Stimulated activated CD8-positive, alpha-beta memory T cell treated with anti-CD3 and anti-CD28 coated beads, Interleukin-7, amount 100 ng/mL, for 1 hour (primary cell): ENCODE measurements at places on chromosomes 4 and X.

- DNase-seq, result no peak
Measured at GRCh38 chrX:51893931-51894696, 691 bp downstream of the MAGED1 start.

DNA sequence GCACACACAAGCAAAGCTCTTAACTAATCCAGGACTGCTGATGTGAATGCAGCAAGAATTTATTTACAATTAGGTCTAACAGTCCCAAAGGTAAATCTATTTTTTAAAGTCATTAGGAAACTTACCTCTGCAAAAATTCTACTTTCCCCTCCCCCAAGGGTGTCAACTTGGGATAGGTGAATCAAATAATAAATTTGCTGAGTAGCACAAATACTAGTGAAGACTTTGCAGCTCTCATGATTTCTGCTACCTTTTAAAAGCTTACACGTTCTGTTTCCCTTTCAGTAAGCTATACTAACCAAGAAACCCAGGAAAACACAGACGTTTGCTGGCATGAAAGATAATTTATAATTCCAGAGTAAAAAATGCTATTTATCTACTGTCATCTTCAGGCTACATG lies 296.6 kb upstream of the SLC7A11 start:
- DNase-seq, result no peak

GRCh38 chrX:14193547-14193946 lies 163.9 kb upstream of the GEMIN8 start:
- no peak for DNase-seq

DNA sequence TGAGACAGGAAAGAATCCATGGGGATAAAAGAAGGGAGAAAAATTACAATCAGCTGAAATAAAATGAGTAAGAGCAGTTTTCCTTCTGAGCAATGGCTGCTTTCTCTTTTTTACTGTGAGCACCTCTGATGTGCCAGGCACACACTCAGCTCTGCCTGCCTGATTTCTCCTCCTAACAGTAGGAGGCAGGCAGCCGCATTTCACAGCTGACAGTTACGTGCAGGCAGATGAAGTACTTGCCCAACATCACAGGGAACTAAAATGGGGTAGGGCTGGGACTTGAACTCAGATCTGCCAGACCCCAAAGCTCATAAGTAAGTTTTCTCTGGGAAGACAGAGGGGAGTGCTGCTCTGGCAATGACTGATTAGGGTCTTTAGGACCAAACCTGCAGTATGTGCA lies 54.6 kb downstream of the C4orf50 start:
- DNase-seq, result no peak

- DNase-seq, result no peak
Measured at GRCh38 chrX:89034679-89035078, 287.7 kb downstream of the CPXCR1 start.

GRCh38 chr4:7399440-7400234 lies 35.1 kb downstream of the PSAPL1 start:
- no peak for DNase-seq

GRCh38 chr4:7393601-7394575 lies 40.8 kb downstream of the PSAPL1 start:
- no peak for DNase-seq

DNA sequence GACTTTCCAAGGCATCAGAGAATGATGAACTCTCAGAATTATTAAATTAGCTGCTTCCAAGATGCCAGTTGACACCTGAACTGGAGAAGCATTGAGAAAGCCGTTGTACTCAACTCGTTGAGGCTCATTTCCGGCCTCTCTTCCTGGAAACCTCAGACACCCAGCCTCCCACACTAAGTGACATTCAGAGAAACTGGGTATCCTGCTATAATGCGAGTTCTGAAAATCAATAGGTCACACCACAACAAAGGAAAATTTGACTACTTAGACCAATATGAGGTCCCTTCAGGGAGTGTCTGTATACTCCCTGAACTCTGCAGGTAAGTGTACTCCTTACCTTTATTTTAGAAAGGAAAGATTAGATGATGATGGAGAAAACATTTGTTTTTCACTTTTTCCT lies 51.2 kb downstream of the ENPEP start:
- no peak for DNase-seq

GRCh38 chr4:1395941-1396805 lies 10.1 kb downstream of the NKX1-1 start:
- DNase-seq, result no peak

DNA sequence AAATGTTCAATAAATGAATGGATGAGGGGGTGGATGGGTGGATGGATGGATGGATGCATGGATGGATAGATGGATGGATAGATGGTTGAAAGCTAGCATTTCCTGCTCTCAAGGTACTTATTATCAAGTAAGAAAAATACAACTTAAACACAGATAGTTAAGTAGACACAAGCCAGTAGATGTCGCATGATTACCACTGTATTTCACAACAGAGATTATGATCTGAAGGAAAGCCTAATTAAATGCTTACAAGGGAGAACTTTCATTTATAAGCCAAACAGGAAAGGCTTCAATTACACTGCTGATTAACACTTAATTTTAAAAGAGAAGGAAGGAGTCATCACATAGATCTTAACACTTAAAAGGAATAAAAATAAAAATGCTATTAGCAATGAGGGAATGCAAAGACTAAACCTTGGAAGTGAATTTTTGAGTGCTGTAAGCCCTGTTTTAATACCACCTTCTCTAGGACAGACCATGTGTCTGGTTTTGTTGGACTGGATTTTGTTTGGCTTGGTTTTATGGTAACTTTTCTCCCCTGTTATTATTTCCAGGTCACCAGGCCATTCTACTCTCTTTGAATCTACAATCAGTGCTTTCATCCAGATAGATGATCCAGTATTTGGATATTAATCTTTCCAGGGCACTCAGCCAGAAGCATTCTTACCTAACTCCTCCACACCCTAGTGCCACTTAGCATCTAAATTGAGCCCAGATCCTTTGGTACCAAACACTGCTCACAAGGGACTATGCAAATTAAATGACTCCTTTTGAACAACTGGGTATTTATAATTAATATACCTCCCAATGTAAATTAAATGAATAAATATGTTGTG lies 75.5 kb upstream of the SLC39A8 start:
- no peak for DNase-seq

DNA sequence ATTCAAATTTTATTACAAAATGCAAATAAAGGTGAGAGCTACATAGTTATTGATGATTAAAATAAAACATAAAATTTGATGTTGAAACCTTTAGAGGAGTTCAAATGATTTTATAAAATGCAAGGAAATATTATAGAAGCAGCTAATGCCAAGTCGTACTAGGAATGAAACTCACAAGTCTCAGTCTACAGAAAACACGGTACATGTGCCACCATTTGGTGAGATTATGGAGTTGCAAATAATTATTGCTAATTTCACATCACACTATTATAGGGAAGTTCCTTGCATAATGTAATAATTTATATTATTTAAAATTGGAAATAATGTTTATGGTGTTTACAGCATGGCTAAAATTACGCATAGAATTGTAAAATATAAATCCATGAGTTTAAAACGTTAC lies 1601.7 kb upstream of the TENM3 start:
- DNase-seq, result no peak

- DNase-seq, result no peak
Measured at GRCh38 chr4:174119051-174119450, 164.4 kb downstream of the FBXO8 start.

DNA sequence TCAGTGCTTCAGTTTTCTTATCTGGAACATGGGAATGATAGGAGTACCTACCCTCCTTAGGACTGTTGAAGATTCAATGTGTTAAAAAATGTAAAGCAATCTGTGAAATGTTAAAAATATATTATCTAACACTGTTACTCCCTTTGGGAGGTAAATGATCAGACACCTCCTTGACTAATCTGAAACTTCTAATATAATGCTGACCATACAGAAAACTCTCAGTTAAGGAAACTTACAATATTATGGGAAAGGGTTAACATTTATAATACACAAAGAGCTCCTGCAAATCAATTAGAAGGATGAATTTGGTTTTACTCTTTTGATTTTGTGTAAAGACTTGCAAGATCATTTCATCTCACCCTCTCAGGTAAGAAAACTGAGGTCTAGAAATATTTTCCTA lies 1.6 kb upstream of the PFKFB1 start:
- DNase-seq, result no peak

- DNase-seq, result no peak
Measured at GRCh38 chr4:114997576-114998247, 115.7 kb downstream of the NDST4 start.

- no peak for DNase-seq
Measured at GRCh38 chr4:74311696-74312313, 3.5 kb downstream of the EPGN start.

DNA sequence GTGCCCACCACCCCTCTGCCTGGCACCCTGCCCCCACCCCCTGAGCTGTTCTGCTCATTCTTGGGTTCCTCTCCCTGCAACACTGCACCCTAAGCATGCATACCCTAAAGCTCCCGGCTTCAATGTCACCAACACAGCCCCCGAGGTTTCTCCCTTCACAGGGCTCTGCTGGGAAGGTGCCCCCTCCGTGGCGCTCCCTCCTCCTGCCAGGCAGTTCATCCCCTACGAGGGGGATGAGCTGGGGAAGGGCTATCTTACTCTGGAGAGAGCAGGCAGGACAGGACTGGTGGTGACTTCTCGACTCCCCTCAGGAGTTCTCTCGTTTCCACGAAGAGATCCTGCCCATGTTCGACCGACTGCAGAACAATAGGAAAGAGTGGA lies 6.5 kb downstream of the ATP5ME start:
- no peak for DNase-seq

GRCh38 chr4:74531963-74532794 lies 87.2 kb downstream of the AREG start:
- no peak for DNase-seq

DNA sequence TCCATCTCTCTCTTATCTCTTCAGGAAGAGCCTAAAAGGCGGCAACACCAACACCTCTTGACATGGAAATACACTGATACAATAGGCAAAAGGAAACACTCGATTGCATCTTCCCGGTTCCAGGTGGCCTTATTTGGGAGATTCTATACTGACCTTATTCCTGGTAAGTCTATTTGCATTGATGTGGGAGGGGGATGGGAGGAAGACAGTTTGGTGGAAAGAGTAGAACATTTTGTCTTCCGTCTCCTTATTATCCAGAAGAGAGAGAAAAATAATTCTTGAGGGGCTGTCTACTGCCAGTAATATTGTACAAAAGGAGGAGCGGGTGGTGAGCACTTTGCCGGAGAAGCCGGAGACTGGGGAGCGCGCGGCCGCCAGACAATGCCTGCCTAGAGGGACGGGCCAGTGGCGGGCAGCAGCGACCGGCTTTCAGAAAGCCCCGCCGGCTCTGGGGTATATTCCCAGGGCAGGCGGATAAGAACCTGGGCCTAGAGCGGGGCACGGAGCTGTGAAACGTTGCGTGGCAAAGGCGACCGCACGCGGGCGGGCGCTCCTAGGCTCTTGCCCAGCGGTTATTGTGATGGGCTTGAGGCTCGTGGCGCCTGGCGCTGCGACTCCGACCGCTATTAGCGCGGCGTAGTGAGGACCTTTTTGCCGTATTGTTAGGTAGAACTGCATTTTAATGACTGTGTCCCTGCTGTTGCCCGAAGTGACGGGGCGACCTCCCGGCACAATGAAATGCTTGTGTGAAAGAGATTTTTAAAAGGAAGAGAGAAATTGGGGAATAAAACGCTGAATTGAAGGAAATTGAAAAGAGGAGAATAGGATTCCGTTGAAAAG lies 518 bp downstream of the PRDM8 start:
- DNase-seq, result no peak

GRCh38 chrX:10208953-10209352 lies 52.2 kb downstream of the CLCN4 start:
- no peak for DNase-seq

GRCh38 chr4:106370214-106370613 lies 1.6 kb upstream of the GIMD1 start:
- DNase-seq, result no peak

DNA sequence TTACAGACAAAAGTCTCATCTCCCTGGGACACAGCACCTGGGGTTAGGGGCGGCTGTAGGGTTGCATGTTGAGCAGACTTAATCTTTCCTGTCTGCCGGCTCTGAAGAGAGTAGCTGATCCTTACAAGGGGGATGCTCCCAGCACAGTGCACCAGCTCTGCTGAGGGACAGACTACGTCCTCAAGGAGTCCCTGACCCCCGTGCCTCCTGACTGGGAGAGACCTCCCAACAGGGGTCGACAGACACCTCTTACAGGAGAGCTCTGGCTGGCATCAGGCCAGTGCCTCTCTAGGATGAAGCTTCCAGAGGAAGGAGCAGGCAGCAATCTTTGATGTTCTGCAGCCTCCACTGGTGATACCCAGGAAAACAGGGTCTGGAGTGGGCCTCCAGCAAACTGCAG lies 506.0 kb upstream of the FMR1 start:
- DNase-seq, result no peak

- no peak for DNase-seq
Measured at GRCh38 chr4:16516796-16517439, 290.6 kb upstream of the TAPT1 start.

DNA sequence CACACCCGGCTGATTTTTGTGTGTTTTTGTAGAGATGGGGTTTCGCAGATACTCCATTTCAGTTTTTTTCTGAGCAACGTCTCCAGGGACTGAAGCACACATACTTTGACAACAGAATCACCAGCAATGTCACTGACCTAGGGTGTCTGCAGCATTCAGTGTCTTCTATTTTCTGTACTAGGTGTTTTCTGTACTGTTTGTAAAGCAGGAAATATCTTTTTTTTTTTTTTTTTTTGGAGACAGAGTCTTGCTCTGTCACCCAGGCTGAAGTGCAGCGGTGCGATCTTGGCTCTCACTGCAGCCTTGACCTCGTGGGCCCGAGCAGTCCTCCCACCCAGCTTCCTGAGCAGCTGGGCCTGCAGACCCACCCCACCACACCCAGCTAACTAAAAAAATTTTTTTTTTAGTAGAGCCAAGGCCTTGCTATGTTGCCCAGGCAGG lies 8.9 kb downstream of the ADD1 start:
- DNase-seq, result no peak

- no peak for DNase-seq
Measured at GRCh38 chrX:79719568-79720231, 294.9 kb upstream of the TBX22 start.

DNA sequence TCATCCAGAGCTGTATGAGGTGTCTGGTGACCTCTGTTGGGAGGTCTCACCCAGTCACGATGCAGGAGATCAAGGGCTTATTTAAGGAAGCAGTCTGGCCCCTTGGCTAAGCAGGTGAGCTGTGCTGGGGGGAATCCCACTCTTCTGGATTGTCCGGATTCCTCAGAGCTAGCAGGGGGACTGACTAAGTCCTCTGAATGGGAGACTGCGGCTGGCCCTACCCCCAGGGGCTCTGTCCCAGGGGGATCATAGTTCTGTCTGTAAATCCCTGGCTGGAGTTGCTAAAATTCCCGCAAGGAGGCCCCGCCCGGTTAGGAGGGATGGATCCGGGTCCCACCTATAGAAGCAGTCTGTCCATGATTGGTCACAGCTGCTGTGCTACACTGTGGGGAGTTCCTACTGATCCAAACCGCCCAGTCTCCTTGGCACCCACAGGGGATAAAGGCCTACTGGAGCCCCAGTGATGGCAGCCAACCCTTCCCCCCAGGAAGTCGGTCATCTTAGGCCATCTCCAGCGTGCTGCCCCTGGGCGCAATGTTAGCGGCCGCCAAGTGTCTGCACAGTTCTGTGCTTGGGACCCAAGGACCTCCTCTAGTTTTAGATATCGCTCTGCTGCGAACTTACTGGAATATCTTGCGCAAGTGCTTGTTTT lies 118.2 kb upstream of the KLF8 start:
- DNase-seq, result no peak

- no peak for DNase-seq
Measured at GRCh38 chr4:159242427-159242826, 139.5 kb downstream of the RAPGEF2 start.
